ENCODE measurements at places on chromosomes 11 and 22.

DNA sequence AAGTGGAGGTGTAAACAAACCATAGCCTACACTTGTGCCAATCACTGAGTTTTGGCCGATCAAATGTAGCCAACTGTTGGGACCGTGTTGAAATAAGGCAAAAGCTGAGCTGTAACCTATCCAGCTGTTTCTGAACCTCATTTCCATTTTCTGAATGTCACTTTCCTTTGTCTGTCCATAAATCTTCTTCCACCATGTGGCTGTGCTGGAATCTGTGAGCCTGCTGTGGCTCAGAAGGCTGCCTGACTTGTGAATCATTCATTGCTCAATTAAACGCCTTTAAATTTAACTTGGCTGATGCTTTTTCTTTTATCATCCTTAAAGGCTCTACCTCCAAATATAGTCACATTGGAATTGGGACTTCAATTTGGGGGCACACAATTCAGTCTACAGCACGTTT, 203.1 kb upstream of the MPPED2 start:
- no peak for DNase-seq

DNA sequence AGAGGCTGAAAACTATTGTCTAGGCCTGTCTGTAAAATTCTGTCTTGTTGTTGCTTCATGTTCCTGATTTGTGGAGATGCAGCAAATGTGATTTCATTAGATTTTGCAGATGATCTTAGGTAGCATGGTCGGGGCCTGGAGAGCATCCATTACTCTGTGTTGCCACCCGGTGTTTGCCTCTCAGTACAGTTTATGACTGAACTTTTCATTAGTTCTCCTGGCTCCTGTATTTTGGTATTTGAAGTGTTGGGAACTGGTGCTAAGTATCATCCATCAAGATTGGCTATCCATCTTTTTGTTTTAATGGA, 7.7 kb downstream of the YWHAH start:
- DNase-seq, result no peak

DNA sequence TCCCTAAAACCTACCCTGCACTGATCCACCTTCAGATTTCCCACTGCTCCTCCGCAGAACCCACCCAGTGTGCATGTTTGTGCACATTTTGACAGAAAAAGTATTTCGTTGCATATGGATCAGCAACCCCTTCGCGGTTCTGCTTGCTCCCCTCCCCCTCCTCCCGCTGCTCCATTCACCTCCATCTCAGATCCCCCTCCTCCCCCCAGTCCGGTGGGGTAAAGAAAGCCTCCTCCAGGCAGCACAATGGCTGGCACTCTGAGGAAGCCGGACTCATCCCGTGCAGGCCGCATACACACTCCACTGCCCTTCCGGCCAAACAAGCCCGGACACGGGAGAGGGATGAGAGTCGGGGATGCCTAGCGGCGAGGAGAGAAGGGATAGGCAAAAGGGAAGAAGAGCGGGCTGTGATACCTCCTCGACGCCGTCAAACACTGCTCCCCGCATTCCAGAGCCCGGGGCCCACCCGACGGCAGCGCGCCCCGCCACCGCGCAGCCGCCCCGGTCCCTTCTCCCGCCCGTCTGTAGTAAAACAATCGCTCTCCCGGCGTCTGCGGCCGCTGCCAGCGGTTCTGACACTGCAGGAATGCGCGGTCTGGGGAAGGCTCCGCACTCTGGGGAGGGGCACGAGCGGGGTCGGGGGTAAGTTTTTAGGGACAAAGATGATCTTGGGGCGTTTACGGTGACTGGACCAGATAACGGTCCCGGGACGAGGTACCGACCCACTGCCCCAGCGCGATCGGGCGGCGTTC, 915 bp downstream of the FEZ1 start:
- DNase-seq, result peak; percentile 47

DNA sequence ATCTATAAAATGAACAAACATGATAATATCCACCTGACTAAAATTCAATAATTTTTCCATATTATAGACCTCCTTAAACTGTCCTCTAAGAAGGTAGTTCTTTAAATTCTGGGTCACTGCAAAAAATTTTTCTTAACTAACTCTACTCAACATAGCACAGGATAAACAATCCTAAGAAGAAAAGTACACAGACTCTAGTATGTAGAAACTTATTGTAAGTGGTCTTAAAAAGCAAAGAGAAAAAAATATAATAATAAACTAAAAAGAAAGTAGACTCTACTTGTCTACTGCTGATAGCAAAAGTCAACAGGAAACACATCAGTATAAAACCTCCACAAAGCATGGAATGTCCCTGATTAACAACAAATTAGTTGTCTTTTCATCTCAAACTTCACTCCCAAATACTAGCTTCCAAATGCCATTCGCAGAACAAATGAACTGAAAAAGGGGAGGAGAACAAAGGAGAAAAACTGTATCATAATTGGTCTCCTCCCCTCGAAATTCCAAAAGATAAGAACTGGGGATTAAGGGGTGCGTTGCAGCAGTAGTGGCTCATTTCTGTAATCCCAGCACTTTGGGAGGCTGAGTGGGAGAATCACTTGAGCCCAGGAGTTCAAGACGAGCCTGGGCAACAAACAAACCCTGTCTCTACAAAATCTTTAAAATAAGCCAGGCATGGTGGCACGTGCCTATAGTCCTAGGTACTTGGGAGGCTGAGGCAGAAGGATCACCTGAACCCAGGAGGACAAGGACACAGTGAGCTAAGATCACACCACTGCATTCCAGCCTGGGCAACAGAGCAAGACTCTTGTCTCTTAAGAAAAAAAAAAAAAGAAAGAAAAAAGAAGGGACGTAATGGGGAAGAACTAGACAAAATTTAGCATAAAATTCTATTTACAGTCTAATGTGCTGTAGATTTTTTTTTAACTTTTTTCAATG, 6.5 kb downstream of the FCHSD2 start:
- DNase-seq, result no peak

GRCh38 chr11:6693342-6694228, 10.4 kb upstream of the MRPL17 start:
- no peak for DNase-seq

Data from psoas muscle (tissue), 8 donors.